ENCODE measurements at places on chromosomes 2 and 18.

GRCh38 chr2:224927646-224928173 is 114.6 kb downstream of the DOCK10 start:
- DNase-seq: no peak

DNA sequence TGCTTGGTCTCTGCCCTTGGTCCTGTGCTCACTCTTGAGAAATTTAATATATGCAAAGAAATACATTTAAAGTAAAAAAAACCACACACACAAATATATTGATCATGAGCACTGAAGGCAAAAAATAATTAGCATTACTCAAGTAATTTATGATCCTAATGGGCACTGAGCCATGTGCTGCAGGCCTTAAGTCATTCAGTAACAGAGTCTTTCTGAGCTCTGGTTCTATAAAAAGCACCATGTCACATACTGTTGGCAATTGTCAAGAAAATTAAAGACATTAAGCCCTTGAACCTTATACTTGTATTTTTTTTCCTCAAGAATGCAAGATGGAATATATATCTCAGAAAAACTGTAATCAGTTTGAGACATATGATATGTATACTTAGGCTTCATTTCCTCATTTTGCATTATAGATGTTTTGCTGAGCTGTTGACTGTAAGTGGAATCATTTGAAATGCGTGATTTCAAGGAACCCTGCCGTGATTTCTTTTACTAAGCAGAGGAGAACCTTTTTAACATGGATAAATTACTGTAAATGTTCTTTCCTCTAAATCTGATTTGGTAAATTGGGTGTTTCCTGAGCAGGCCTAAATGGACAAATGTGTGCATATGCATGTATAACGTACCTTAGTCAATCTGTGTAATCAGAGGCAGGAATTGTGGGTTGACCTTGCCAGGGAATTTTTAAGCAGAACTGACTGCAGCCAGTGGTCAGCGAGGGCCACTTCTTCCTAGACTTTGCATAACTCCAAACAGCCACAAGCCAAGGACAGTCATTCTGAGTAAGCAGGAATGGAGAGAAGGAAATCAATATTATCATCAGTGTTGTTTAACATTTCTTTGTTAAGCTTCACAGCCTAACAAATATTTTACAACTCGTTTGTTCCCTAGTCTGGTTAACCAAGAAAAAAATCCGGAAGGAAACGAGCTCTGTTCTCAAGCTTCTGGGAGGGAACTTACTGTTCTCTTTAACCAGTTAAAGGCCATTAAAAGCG is 191.5 kb upstream of the ATP5MC3 start:
- DNase-seq: no peak

- peak; percentile 37 for DNase-seq
These were observed 548.5 kb upstream of the ID2 start for GRCh38 chr2:8133363-8133762.

GRCh38 chr2:1923541-1923940 is 179.2 kb upstream of the PXDN start:
- DNase-seq: no peak

GRCh38 chr2:239287461-239287860 is 113.4 kb downstream of the HDAC4 start:
- no peak for DNase-seq

Data from islet precursor cell (in vitro differentiated cells).